ENCODE measurements at places on chromosomes 6 and 20. TPM values are rescaled to one million over a fixed set of nuclear protein-coding genes. Genes with fewer than 3 reads are reported as not detected.
A peak's percentile ranks its signal among the peaks of the same experiment; 100 is the strongest.

GRCh38 chr6:20213271-20213798 lies 1.1 kb upstream of the MBOAT1 start:
- peak; percentile 14 for DNase-seq

GRCh38 chr6:113894712-113895674 lies 37.8 kb downstream of the MARCKS start:
- no peak for DNase-seq

DNA sequence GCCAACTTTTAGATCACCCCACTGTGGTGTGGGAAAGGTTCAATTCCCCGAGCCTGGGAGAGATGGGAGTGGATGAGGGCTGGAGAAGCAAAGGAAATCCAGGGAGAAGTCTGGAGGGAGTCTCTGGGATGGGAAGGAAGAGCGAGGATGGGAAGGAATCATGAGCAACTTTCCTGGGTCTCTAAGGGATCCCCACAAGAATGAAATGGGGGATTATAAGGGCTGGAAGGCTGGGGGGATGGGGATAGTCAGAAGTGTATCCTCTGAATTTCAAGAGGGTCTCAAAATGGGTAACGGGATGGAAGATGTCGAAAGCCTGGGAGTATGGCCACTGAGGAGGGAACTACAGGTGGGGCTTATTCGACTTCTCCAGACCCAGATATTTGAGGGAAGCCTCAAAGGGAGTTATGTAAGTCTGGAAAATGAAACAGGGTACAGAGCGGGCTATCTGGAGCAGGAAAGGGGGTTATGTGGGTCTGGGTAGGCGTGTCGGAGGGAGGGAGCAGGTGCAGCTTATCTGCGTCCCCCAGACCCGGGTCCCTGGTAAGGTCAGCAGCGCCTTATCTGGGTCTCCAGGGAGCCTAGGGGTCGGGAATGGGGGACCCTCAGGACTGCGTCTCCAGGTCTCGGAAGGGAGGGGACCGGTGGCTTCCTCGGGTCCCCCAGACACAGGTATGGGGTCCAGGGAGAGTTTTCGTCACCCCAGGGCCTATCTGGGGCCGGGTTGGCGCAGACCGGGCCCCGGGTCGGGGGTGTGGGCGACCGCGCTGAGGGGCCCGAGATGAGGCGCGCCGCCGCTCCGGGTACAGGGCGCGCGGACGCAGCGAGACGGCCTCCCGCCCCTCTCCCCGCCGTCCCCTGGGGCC lies 550 bp downstream of the PLAGL2 start:
- DNase-seq = no peak

Gene SNX21
- polyA plus RNA-seq = 42.7 TPM

DNA sequence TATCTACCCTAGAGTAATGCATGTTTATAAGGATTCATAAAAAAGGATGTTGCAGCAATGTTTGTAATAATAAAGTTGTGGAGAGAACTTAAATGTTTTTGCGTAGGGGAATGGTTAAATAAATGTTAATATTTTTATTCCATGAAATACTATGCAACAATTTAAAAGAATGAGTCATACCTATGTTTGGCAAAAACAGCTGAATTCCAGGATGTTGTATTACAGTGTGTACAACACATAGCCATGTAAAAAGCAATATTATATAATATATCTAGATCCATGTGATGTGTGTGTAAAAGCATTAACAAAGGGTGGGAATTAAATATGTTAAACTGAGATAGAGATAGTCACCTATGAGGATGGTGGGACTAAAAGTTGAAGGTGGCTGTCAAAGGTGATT lies 21.1 kb upstream of the PKIB start:
- DNase-seq = no peak

Gene EPB41L1
- 48.0 TPM for polyA plus RNA-seq

DNA sequence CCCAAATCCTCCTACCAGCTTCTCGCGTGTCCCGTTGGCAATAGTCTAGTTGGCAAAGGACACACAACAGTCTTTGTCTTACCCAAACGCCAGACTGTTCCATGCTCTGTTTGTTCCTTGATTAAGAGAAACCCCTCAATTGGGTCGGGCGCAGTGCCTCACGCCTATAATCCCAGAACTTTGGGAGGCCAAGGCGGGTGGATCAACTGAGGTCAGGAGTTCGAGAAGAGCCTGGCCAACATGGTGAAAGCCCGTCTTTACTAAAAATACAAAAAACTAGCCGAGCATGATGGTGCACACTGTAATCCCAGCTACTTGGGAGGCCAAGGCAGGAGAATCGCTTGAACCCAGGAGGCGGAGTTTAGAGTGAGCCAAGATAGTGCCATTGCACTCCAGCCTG lies 153.7 kb downstream of the GRM4 start:
- DNase-seq = no peak

Gene ENPP3
- polyA plus RNA-seq = 0.55 TPM

Gene BTNL2
- not detected for polyA plus RNA-seq

DNA sequence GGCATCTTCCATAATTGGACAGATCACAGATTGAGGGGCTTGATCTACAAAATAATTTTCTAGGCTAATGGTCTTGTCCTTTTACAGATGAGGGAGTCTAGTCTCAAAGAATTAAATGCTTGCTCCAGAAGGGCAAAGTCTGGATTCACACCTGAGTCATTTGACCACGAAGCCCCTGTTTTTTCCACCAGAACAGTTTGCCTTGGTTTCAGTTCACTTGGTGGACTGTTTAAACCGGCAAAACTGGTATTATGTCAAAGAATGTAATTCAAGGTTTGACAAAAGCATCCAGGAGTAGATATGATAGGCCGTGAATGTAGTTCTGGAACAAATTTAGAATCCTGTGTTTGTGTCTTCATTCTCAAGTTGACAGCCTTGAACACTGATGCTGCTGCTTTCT lies 3.3 kb downstream of the MYO6 start:
- no peak for DNase-seq

DNA sequence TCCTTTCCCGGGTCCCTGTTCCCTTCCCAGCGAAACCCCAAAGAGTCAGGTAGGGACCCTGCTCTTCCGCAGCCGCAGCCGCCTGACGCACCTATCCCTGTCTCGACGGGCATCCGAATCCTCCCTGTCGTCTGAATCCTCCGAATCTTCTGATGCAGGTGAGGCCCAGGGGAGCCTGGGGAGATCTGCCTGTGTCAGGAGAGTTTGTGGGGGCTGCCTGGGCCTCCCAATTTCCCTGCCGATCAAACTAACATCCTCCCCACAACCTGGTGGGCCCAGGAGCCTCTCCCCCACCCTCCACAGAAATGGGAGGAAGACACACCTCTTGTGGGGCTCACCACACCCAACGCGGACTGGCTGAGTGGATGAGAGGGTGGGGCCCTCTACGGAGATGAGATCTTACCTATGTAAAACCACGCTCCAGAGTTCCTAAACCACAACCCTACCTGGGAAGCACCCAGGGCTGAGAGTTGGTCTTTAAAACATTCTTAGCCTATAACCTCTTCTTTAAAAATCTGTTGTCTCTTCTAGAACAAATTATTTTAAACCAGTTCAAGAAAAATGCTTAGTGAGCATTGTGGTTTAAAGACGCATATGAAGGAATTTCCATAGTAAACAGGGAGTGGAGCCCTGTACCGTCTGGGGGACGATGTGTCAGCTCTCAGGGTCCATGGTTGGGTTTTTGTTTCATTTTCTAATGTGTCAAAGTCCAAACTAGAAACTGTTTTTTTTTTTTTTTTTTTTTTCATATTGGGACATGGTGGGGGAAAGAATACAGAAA lies 1.7 kb downstream of the CDC25B start:
- no peak for DNase-seq

DNA sequence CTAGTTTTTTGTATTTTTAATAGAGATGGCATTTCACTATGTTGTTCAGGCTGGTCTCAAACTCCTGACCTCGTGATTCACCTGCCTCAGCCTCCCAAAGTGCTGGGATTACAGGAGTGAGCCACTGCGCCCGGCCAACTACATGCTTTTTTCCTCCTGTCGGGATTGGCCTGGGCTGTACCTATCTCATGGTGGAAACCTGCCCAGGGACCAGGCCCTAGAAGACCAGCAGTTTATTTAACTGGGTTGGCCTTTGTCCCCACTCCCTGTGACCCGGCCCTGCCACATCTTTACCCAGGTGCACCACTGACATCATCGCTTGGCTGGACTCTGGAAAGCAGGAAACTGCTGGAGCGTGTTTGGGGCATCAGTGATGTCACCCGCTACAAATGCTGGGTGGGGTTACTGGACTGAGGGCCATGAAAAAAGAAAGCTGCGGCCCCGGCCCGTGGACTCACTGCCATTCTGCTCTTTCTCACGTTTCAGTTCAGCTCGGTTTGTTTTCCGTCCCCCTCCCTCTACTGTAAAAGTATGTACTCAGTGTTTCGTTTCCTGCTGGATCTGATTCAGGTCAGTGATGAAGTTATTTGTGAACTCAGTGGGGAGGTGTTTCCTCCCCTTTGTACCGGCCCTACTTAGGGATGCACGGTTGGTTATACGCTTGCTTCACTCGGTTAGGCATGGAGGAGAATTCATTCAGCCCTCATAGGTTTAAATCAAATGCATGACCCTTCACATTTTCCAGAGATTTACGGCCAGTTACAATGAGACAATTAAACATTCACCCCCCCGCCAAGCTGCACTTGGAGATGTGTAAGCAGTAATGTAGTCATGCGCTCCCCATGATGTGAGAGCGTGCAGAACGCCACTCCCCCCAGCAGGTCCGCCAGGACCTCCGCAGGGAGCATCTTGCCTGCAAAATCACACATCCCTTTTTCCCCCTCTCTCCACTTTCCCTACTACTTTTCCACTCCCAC lies 179.3 kb downstream of the MTHFD1L start:
- peak; percentile 84 for DNase-seq

- DNase-seq = no peak
These were observed 86.6 kb upstream of the STXBP5 start for GRCh38 chr6:147117580-147117979.

GRCh38 chr6:37938909-37939308 lies 119.4 kb downstream of the ZFAND3 start:
- no peak for DNase-seq

DNA sequence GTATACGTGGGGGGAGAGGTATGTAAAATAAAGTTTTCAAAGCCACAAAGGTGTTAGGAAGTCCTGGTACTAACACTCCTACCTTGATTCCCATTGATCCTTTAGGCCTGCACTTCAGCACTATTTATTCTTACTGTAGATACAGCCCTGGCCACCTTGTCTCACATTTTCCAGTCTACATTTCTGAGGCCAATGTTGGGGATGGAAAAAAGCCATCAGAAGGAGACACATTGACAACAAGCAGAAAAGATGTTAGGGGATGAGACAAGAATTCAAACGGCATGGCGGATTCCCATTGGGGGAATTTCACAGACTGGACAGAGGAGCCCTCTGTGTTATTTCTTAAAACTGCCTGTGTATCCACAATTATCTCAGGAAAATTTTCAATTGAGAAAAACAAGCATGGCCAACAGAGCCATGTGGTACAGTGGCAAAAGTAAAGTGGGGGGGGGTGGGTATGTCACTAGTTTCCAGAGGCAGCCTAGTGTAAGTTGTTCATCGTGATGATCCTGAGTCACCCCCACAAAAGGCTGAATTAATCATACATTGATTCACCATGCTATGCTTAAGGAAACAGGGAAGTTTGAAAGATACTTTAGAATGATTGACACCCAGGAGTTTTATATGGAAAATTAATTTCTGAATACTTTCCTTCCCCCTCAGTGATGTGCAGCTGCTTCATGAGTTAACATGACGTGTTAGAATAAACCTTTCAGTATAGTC lies 40.5 kb downstream of the RREB1 start:
- no peak for DNase-seq

DNA sequence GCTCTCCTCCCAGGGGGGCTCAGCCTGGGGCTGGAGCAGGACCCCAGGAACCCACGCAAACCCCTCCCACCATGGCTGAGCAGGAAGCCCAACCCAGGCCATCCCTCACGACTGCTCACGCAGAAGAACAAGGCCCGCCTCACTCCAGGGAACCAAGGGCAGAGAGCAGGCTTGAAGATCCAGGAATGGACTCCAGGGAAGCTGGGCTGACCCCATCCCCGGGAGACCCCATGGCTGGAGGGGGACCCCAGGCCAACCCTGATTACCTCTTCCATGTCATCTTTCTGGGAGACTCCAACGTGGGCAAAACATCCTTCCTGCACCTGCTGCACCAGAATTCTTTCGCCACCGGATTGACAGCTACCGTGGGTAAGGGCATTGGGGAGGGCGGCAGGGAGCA lies 24.7 kb downstream of the RAB44 start:
- no peak for DNase-seq

Gene SRMS
- not detected for polyA plus RNA-seq

GRCh38 chr20:34558320-34559218 lies at the start of gene MAP1LC3A:
MAP1LC3A (plus strand) TSS chr20:34558718; CDS start chr20:34558869, 151 bp downstream.
- peak; percentile 90 for DNase-seq

Gene SDC4
- polyA plus RNA-seq = 35.4 TPM

Gene SLC22A7
- 0.51 TPM for polyA plus RNA-seq

GRCh38 chr6:168728056-168728455 lies 287.1 kb downstream of the SMOC2 start:
- no peak for DNase-seq

Gene BANF2
- polyA plus RNA-seq = not detected

- DNase-seq = no peak
These were observed 379.0 kb downstream of the PHF3 start for GRCh38 chr6:64014595-64014994.

All from cardiac muscle cell (in vitro differentiated cells and primary cell).